HCEC 1CT (cell line): ENCODE measurements at places on chromosomes 16 and 17.

- peak; percentile 76 for DNase-seq
Observed at GRCh38 chr17:68291836-68292688, 767 bp downstream of the ARSG start.

- DNase-seq: no peak
Observed at GRCh38 chr17:34371405-34372100, 8.5 kb upstream of the CCL1 start.

GRCh38 chr17:4375039-4375748 is 8.7 kb upstream of the UBE2G1 start:
- DNase-seq: no peak

DNA sequence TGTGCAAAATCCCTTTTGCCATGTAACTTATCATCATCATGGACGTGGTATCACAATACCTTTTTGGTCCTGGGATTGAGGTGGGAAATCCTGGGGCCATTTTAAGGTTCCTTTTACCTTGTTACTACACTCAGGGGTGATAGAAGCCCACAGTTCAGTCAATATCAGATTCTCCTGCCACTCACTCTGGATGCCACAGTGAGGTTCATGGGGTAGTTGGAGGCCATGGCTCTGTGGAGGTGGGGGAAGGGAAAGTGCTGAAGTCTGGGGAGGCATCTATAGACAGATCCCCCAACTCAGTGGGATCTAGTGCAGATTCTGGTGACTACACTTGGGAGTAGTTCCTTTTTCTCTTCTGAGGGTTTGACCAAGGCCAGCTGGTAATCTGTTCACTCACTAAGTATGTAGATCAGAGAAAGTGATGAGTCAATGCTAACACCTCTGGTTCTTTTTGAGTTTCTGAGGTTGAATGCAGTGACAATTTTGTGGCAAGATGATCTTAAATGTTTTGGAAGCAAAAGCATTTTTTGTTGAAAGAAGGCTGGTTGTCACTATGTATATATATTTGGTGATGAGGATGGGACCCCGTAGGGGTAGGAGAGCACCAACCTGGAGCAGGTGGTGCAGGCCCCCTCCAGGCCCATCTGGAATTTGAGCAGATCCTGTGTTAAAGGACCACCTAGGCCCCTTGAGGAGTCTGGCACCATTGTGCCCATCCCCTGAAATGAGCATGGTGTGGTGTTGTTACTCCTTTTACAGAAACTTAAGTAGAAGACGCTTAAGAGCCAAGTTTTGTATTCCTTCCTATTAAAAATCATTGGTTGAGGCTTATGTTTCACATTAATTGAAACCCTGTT is 18.8 kb upstream of the IRF8 start:
- DNase-seq: no peak

DNA sequence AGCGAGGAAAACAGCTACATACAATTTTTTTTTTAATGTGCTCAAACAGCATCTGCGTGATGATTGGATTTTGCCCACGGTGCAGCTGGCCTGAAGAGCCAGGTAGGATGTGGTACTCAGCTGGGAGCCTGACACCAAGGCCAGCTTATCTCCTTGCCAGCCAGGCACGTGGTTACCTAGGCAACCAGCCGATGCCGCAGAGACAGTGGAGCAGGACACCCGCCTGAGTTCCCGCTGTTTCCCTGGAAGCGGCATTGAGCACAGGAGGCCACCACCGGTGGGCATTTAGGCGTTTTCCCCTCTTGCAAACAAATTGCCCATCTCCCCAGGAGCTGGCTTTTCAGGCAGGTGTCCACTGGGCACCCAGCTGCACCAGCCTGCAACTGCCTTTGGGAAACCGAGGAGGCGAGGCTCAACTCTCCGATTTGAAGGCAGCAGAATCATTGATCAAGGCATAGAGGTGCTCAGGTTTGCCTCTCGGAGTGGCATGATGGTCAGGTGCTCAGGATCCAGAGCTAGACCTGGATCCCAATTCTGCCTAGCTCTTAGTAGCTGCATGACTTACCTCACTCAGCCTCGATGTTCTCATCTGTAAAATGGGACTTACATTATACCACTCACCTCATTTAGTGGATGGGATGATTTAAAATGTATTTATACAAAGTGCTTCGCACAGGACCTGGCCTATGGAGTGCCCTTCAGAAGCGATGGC is 137.5 kb upstream of the PLCG2 start:
- no peak for DNase-seq

- no peak for DNase-seq
Observed at GRCh38 chr17:82831818-82832200, 8.0 kb downstream of the ZNF750 start.

GRCh38 chr16:1206786-1207185 is 18.3 kb downstream of the TPSG1 start:
- no peak for DNase-seq

- DNase-seq: no peak
Observed at GRCh38 chr16:84610376-84610775, 7.5 kb downstream of the COTL1 start.

DNA sequence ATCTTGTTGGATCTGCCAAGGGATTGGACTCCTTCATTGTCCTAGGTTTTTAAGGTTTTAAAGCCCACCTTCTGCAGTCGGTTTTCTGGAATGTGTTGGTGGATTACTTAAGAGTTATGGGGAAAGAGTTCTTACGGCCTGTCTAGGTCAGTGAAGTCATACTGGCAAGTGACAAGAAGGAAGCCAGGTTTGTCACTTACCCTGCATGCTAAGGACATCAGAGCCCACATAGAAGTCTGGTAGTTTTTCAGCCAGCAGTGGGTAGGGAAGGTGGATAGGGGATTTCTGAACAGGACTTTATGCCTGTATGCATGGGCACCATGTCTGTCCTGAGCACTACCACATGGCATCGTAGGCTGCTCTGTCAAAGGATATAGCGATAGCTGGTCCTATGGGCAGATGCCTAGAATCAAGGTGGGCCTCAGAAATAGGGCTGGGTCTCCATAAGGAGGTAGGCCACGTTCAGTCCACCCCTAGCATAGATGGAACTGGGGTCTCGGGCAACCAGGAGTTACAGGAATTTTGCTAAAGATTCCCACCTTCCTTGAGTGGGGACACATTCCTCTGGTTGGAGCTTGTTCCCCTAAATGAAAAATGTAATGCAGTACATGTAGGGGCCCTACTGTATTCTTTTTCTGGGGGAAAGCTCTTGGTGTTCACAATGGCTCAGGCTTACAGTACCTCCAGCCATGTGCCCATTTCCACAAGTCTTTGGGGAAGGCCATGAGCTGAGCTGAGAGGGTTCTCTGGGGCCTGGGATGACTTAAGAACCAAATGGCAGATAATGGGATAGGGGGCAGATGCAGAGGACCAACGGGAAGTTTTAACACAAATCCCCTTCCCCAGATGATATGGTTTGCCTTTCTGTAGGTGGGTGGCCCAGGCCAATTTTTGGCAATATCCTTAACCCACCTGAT is 27.5 kb downstream of the TRPV2 start:
- no peak for DNase-seq

GRCh38 chr16:8966817-8967131 is 3.1 kb upstream of the USP7 start:
- DNase-seq: no peak

GRCh38 chr17:61402978-61403800 is 3.5 kb downstream of the TBX2 start:
- DNase-seq: no peak
